Ammon's horn (tissue), 1 donor: ENCODE measurements at places on chromosomes 6 and 20.
A peak's percentile ranks its signal among the peaks of the same experiment; 100 is the strongest.

GRCh38 chr20:24100370-24101011 is 111.9 kb upstream of the GGTLC1 start:
- DNase-seq = peak; percentile 70

DNA sequence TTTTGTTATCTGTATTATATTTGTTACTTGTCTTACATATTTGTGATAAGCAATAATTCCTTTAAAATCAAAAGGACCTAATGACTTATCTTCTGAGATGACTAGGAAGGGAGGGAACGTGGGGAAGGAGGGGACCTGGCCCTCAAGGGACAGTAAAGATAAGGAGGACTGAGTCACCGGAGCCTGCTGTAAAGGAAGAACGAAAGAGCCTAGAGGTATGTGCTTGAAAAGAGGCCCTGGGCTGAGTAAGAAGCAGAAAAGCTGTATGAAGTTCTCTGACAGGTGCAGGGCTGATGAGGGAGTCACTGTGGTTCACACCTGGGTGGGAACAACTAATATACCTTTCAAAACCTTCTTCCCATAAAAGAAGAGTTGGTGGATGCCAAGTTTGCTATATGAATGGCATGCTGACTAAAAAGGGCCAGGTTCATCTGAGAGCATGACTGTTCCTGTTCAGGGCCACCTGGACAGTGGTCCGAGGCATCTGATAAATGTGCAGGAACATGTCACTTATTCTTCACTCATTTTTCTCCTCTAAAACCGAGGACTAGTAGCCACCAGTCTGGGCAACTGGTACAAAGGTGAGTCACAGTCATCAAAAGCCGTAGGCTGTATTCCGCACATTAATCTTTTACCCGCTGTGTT is 111.3 kb downstream of the TNFAIP3 start:
- DNase-seq = no peak

- no peak for DNase-seq
Measured at GRCh38 chr6:358432-358831, 33.1 kb upstream of the IRF4 start.

DNA sequence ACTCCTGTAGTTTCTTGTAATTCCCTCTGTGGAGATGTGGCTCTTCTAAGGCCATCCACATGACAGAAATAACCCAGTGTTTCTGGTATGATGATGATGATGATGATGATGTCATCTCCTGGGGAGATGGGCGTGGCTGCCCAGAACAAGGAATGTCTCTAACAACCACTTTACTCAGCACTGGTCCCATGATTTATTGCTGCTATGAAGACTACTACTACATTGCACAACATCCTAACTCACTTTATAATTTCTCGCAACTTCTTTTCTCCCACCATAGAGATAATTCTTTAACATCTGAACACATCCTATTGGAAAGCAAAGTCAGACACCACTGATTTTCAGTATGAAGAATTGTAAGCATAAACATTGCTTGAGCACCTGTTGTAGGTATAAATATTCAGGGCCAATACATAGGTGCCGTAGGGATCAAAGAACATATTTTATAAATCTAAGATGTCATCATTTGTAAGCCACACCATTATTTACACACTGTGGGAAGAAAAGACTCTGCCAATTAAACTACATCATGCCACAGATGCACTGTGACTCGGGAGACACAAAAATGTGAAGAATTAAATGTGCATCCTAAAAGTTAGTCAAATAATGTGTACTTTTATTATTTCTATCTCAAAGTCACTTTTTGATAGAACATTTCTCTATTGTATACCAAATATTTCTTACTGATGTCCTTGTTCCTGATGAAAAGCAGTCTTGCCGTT is 6.4 kb downstream of the TPMT start:
- DNase-seq = no peak

- peak; percentile 87 for DNase-seq
Measured at GRCh38 chr20:25539742-25540672, 45.3 kb downstream of the NINL start.

DNA sequence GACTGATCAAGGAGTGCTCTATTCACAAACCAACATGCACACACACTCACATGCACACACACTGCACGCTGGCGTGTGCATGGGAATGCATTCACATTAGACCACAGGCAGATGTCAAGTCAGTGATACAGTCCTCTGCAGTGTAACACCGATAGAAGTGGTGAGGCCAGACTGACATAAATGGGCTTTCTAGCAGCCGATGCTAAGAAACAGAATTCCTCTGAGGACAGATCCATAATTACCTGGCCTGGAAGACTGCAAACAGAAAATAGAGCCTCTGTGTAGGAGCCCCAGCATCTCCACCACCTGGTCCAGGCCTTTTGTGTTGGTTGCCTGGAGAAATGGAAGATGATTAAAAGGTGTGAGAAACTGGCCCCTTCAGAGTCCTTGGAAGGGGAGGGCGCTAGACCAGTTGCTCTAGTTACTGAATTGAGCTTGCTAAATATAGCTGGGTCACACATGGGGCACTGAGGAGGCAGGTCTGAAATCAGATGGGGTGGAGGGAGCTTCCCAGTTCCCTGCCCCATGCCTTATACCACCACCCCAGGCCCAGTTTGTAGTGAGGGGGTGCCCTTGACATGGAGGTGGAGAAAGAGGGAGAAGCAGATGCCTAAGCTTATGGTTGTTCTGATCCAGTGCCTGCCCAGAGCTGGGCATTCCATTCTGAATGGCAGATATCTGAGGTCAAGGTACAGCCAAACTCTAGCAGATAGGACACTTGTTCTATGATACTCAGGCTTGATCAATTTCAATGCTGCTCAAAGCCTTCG is 233.8 kb downstream of the LRFN2 start:
- DNase-seq = no peak

GRCh38 chr20:51338692-51339440 is 203.7 kb downstream of the NFATC2 start:
- no peak for DNase-seq

DNA sequence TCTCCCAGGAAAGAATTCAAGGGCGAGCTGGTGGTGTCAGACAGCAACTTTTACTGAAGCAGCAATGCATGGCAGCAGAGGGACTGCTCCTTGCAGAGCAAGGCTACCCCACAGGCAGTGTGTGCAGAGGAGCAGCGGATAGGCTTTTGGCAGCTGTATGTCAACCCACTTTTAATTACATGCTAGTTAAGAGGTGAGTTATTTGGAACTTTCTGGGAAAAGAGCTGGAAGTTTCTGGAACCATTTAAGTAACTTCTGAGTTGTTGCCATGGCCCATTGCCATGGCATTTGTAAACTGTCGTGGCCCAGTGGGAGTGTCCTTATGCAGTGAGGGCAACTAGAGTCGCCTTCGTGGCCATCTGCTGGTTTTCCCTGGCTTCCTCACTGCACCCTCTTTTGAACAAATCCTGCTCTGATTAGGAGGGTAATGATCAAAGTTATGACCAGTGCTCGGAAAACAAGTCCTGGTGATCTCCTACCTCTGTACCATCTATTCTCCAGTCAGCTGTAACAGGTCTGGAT is 34.0 kb downstream of the BPIFB4 start:
- no peak for DNase-seq

DNA sequence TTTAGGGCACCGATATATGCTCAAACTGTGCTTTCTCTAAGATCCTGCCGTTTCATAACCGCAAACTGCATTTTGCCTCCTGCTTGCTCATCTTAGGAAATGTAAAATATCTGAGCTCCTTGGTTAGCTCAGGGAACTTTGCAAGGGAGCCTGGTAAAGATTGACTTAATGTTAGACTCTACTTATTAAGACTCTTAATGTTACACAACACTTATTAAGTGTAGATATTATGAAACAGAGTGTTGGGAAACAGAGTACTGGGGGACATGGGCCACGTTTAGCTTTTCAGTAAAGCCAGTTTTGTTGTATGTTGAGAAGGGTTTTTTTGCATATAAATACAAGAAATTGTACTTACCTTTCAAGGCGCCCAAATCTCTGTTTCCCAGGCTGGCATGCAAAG is 1.9 kb downstream of the LTV1 start:
- no peak for DNase-seq

DNA sequence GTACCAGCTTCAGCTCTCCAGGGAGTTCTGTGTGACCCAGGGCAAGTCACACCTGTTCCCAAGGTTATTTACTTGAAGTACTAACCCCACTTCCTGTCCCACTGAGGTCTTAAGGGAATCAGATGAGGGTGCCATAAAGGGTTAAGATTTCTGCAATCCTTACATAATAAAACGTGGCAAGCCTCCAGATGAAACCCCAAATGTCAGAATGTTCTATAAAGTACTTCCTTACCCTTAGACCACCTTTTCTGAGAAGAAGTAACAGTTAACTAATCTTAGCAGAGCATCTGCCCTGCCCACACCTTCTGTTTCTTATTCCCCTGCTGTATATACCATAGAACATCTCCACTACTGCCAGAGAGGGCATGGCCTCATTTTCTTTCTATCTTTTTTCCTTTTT is 6.0 kb upstream of the AVP start:
- DNase-seq = no peak

DNA sequence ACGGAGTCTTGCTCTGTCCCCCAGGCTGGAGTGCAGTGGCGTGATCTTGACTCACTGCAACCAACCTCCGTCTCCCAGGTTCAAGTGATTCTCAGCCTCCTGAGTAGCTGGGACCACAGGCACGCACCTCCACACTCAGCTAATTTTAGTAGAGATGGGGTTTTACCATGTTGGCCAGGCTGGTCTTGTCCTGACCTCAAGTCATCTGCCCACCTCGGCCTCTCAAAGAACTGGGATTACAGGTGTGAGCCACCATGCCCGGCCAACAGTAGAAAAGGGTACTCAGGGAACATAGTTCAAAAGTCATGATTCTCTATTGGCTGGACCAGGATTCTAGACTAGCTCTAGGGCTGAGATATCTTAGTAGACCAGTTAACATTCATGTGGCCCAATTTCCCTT is 5.6 kb downstream of the CSNK2A1 start:
- no peak for DNase-seq

GRCh38 chr20:63074182-63074581 is 67.4 kb upstream of the BHLHE23 start:
- no peak for DNase-seq

- no peak for DNase-seq
Measured at GRCh38 chr6:168663041-168663440, 222.1 kb downstream of the SMOC2 start.

DNA sequence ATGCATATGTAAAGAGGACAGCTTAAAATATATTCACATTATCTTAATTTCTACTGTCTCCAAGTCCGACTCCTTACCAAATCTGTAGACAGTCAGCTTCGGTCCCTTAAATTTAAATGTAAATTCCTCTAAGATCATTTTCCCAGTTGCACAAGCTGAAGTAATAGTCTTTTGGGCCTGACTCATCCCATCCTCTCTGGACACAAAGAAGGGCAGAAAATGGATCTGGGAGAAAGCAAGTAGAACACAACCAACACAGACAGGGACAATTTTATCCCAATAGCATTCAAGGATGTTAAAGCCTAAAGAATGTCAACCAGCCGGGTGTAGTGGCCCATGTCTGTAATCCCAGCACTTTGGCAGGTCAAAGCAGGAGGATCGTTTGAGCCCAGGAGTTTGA is 228.3 kb downstream of the ARHGAP18 start:
- DNase-seq = no peak

GRCh38 chr6:13267142-13267651 is 61.1 kb downstream of the TBC1D7 start:
- no peak for DNase-seq

GRCh38 chr6:51301962-51302361 is 483.3 kb downstream of the TFAP2B start:
- DNase-seq = peak; percentile 4

DNA sequence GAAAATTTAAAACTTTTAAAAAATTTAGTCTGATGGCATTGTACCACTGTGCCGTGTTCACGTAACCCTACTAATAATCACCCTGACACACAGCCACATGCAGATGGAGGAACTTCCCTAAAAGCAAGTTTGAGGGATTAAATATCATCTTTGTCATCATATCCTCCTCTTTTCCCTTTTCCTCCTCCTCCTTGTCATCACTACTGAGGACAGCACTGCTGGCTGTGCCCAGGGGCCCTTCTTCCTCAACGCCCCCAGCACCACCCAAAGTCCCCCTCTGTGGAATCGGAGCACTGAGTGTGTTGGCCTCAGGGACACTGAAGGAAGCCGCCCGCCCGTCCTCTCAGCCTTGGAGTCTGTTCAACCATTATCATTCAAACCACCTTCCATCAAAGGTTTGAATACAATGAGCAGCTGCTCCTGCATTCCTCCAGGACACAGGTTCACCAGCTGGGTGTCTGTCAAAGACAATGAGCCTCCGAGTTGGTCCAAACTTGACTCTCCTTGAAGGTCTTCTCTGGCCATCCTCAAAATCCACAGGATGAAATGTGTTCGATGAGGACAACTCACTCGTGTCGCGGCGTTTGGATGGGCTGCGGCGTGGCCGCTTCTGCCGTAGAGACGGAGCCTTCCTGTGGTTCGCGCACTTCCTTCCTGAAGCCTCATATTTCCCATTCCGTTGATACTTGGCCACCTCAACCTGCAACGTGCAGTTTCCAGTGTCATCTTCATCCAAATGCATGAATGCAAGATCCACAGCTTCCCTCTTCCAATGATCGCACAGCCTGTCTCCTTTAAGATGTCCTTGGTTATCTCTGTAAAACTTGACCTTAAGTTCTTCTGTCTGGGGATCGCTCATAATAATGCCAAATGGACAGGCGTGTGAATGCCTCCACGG is 23.3 kb downstream of the NQO2 start:
- DNase-seq = peak; percentile 14

- peak; percentile 14 for DNase-seq
Measured at GRCh38 chr6:25652007-25652515, at the start of gene SCGN. TSS of gene SCGN (plus strand) at chr6:25652215. CDS start at chr6:25652404, 189 bp downstream.

DNA sequence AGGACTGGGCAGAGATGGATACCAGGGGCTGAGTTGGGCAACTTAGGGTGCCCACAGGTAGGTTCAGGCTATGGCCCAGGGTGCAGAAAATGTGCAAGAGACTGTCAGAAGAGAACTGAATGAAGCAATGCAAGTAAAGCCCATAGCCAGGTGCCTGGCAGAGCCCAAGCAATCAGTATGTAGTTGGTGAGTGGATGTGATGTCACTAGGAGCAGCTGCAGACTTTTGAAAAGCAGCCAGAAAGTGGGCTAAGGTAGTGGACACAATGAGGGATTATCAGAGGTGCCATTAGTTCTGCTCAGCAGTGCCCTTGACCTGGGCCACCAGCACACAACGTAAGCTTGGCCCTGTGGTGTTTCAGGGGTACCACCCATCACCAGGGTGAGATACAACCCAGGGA is 135.3 kb downstream of the SOBP start:
- DNase-seq = no peak

DNA sequence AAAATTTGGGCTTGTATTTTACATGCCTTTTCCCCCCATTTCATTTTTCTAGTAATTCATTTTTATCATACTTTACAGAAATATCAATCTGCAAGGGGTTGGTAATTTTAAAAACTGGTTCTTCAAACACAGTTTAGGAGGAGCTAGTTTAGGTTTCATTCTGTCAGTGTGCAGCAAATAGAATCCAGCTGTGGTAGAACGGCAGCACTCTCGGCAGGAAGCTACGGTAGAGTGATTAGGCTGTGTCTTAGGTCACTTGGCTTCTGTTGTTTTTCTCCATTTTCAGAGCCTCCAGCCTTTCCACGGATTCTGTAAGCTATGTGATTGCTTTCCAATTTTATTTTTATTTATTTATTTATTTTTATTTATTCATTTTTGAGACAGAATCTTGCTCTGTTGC is 32.7 kb downstream of the TLDC2 start:
- no peak for DNase-seq

- DNase-seq = no peak
Measured at GRCh38 chr6:6039946-6040509, 33.3 kb upstream of the NRN1 start.
